Articular chondrocyte of knee joint (primary cell): ENCODE measurements at places on chromosomes 6 and 20. TPM values are rescaled to one million over a fixed set of nuclear protein-coding genes. Genes with fewer than 3 reads are reported as not detected.

Gene SLC2A10
- 37.6 and 38.8 TPM in 2 replicates for total RNA-seq

Gene HLA-A
- total RNA-seq: 132 and 322 TPM in 2 replicates

Gene WFDC11
- not detected in 2 replicates for total RNA-seq

Gene MOXD1
- total RNA-seq: 19.5 and 39.2 TPM in 2 replicates

Gene COL9A3
- total RNA-seq: 0.86 and 1.0 TPM in 2 replicates

Gene MCM8
- 5.4 and 6.5 TPM in 2 replicates for total RNA-seq

Gene LST1
- not detected in 2 replicates for total RNA-seq

Gene CTSZ
- total RNA-seq: 115 and 118 TPM in 2 replicates

Gene MUCL3
- total RNA-seq: not detected in 2 replicates

Gene POU5F1
- total RNA-seq: 0.65 and 0.97 TPM in 2 replicates

Gene ADGB
- total RNA-seq: not detected in 2 replicates

Gene OXT
- total RNA-seq: not detected in 2 replicates

Gene HIVEP1
- total RNA-seq: 19.1 and 20.8 TPM in 2 replicates

Gene FAM83D
- total RNA-seq: 12.8 and 14.5 TPM in 2 replicates

Gene TMC2
- total RNA-seq: not detected in 2 replicates

Gene ALDH8A1
- total RNA-seq: 0.43 and 0.78 TPM in 2 replicates

Gene TRAPPC3L
- 0.11 and 0.13 TPM in 2 replicates for total RNA-seq

Gene RGS17
- 0.65 and 1.1 TPM in 2 replicates for total RNA-seq

Gene RNF8
- 22.3 and 28.9 TPM in 2 replicates for total RNA-seq

Gene IL20RA
- total RNA-seq: 0.26 and 0.43 TPM in 2 replicates

Gene RPS6KA2
- 161 and 167 TPM in 2 replicates for total RNA-seq

Gene MAK
- total RNA-seq: 0.13 TPM in 1 of 2 replicates, not detected in the other

Gene DACT2
- 3.3 and 5.5 TPM in 2 replicates for total RNA-seq

Gene CPXM1
- 0.13 and 0.22 TPM in 2 replicates for total RNA-seq

Gene C20orf204
- 1.2 and 1.4 TPM in 2 replicates for total RNA-seq

Gene PGC
- not detected in 2 replicates for total RNA-seq

Gene COL21A1
- total RNA-seq: 1.0 and 3.9 TPM in 2 replicates
